ENCODE measurements at places on chromosomes 5 and 9. TPM values are rescaled to one million over a fixed set of nuclear protein-coding genes. Genes with fewer than 3 reads are reported as not detected.

GRCh38 chr9:115717298-115717697 lies 436.3 kb upstream of the PAPPA start:
- no peak for DNase-seq

GRCh38 chr5:74536658-74537057 lies 103.9 kb downstream of the ENC1 start:
- no peak for DNase-seq

DNA sequence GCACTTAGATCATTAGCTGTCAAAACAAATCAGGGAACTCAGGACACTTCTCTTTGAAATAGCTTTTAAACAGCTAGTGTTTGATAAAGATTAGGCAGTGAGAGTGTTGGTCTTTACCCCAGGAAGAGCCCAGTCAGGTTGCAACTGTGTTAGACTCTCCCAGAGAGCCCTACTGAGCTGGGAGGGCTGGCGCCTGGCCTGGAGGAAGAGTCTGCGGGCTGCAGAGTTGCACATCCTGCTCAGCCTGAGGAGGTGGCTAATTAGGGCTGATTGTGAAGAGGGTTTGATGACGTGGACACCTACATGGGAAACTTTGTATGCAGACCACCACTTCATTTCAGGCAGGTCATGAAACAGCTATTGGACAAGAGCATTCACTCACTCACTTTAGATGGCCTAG lies 112.0 kb downstream of the TMEM174 start:
- DNase-seq: no peak

DNA sequence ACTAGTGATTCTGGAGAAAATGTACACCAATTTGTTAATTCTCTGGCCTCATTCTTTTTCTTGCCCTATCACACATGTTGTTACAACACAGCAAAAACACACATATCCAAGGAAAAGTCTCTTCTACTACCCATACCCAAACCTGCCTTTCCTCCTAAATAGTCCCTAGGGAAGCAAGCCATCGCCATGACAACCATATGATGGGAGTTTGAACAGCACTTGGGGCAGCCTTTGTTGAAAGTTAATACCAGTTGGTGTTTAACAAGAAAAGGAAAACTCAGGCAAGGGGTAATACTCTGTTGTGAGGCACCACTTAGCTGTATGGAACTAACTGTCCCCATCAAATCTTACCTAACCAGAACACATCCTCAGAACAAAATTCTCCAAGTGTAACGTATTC lies 1.7 kb downstream of the TRPM3 start:
- no peak for DNase-seq

- DNase-seq: no peak
Measured at GRCh38 chr9:4137234-4137633, 162.6 kb downstream of the GLIS3 start.

DNA sequence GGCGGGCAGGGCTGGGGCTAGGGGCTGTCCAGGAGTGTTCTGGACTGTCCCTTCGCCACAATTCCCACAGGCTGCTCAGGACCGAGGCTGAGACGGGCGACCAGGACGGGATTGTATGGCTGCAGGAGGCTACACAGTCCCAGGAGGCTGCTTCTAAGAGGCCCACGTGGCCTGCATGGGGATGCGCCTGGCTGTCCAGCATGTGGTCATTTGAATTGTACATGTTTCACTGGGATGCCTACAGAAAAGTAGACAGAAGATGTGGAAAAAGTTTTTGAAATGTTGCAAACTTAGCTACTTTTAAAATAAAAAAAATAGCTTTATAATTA lies 32.6 kb upstream of the SPTLC1 start:
- no peak for DNase-seq

- DNase-seq: no peak
Measured at GRCh38 chr5:147169399-147169798, 65.4 kb upstream of the STK32A start.

GRCh38 chr9:29394855-29395254 lies 1821.6 kb upstream of the C9orf72 start:
- DNase-seq: no peak

DNA sequence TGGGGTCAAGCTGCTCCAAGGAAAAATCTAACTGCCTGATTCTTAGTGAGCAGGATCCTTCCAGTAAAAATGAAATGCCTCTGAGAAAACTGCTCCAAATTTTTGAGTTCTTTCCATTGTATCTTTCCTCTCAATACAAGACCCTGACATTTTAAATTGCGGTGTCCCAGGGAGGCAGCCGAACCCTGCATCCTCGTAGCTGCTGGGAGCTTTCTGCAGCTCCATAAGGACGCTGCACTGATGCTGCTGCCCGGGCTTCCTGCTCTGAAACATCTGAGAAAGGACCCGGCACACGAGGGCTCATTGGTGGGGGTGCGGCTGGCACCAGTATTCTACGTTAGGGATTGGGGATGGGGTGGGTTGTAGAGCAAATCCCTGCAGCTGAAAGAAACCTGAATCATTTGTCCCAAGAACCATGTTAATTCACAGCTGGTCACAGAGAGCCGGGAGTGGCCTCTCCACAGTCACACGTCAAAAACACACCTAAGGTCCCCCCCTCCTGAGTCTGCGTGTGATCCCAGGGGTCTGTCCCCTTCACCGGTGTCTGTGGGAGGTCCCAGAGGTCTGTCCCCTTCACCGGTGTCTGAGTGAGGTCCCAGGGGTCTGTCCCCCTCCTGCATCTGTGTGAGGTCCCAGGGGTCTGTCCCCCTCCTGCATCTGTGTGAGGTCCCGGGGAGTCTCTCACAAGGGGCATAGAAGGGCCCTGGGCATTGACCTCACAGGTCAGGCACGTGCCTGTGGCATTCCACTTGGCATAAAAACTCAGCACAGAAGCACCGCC lies 63.4 kb upstream of the ZNF354B start:
- no peak for DNase-seq

DNA sequence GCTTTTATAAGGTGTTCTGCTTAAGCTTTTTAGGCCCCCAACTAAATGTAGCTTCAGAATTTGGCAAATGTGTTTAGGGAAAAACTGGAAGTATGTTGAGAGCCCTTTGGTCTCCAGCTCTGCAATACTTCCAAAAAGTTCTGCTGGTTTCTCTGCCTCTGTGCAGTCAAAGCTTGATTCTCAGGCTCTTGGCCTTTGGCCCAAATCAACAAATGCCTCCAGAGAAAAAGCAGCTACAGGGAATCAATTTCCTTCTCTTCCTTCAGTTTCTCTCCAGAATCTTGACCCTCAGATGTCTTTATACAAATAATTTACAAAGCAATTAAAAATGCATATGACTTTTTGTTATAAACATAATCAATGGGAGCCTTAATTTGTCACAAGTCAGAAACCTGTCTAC lies 235.7 kb downstream of the COMMD10 start:
- no peak for DNase-seq

GRCh38 chr5:141628175-141628788 lies 8.4 kb downstream of the HDAC3 start:
- DNase-seq: no peak

DNA sequence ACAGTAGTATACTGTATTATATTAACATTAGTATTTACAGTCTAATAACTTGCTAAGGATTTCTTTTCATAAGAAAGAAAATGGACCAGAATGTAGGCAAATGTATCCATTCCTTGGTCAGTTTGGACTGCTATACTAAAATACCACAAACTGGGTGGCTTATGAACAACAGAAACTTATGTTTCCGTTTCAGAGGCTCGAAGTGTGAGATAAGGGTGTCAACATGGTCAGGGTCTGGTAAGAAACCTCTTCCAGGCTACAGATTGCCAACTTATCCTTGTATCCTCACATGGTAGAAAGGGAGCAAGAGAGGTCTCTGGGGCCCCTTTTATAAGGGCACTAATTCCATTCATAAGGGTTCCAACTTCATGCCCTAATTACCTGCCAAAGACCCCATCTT lies 9.2 kb upstream of the ESM1 start:
- DNase-seq: no peak

DNA sequence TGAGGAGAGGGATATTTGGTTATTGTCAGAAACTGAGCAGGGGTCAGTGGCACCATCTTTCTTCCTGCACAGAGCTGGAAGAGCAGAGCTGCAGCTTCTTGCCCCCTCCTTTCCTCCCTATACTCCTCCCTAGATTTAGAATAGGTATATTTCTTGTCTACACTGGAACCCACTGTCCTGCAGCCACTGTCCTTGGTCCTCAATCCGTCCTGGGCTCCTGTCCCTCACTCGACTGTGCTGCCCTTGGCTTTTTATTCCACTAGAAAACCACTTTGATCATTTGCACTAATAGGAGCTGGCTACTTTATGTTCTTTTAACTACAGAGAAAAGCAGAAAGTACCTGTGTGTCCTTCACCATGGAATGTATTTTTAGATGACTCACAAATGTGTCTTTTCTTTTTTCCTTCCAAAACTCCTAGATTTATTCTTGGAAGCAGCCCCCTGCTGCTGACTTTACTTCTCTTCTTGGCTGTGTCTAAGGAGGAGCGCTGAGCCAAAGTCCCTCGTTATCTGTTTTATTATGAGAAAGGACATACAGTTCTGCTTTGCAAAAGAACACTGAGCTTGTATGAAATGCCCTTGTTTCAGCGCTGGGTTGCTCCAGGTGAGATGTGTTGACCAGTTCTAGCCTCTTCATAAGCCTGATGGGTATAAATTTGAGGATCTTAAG lies 150.9 kb downstream of the SEMA6A start:
- no peak for DNase-seq

GRCh38 chr9:106450549-106450948 lies 412.4 kb upstream of the ZNF462 start:
- no peak for DNase-seq

RBM22 gene
- 43.8 TPM for polyA plus RNA-seq

NME5 gene
- polyA plus RNA-seq: 0.68 TPM

SLIT3 gene
- polyA plus RNA-seq: 7.5 TPM

BARHL1 gene
- not detected for polyA plus RNA-seq

Measured in hindlimb muscle (tissue), 1 donor.